ENCODE measurements at places on chromosomes 6 and 20.

DNA sequence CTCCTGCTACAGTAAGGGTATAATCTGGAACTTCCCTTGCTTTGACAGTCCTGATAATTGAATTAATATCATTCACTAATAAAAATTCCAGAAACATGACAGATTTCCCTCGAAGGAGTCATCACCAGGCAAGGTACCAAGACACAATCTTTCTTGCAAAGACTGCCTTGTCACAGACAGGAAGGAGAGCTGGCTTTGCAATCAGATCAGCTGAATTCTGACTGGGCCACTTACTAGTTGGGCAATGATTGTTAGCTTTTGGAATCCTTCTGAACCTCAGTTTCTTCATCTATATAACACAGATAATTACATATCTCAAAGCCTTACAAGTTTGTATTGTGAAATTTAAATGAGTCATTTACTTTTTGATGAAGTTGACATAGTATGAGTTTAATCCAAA, 344.2 kb downstream of the RFPL4B start:
- no peaks in the 10 kb centered on the region for H3K36me3 ChIP-seq
- no peak for DNase-seq
- no peak overlapping the region for H3K4me3 ChIP-seq

GRCh38 chr6:14455876-14456648, 338.5 kb downstream of the CD83 start:
- H3K27ac ChIP-seq = no peak overlapping the region
- peaks cover 2% of the 10 kb centered on the region for H3K27me3 ChIP-seq
- no peak for DNase-seq
- H3K36me3 ChIP-seq = no peaks in the 10 kb centered on the region
- H3K4me1 ChIP-seq = peaks cover 7% of the 10 kb centered on the region

- H3K36me3 ChIP-seq = no peaks in the 10 kb centered on the region
- no peak for DNase-seq
- H3K27ac ChIP-seq = peak overlapping the region; percentile 25
- H3K4me1 ChIP-seq = peaks cover 24% of the 10 kb centered on the region
- H3K4me3 ChIP-seq = no peak overlapping the region
- H3K27me3 ChIP-seq = no peaks in the 10 kb centered on the region
Measured at GRCh38 chr20:53664121-53664520, 70.5 kb upstream of the ZNF217 start.

DNA sequence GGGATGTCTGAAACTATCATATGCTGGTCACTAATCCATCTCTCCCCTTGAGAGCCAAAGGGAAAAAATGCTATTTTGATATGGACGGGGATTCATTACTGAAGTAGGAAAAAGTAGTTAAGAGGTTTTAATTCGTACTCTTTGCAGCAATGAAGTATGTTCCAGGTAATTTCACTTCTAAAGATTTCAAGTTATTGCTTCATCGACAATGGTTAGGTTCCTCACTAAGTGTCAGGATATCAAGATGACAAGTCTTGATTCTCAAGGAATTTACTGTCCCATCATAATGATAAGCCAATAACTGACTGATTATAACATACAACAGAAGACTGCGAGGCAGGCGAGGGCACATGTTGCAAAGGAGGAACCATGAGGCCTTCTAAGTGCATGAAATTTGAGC, 57.0 kb downstream of the GMDS start:
- H3K27me3 ChIP-seq = no peaks in the 10 kb centered on the region

GRCh38 chr20:41424011-41424410, 57.4 kb upstream of the EMILIN3 start:
- no peak overlapping the region for H3K27ac ChIP-seq
- H3K27me3 ChIP-seq = no peaks in the 10 kb centered on the region
- H3K4me1 ChIP-seq = no peaks in the 10 kb centered on the region

DNA sequence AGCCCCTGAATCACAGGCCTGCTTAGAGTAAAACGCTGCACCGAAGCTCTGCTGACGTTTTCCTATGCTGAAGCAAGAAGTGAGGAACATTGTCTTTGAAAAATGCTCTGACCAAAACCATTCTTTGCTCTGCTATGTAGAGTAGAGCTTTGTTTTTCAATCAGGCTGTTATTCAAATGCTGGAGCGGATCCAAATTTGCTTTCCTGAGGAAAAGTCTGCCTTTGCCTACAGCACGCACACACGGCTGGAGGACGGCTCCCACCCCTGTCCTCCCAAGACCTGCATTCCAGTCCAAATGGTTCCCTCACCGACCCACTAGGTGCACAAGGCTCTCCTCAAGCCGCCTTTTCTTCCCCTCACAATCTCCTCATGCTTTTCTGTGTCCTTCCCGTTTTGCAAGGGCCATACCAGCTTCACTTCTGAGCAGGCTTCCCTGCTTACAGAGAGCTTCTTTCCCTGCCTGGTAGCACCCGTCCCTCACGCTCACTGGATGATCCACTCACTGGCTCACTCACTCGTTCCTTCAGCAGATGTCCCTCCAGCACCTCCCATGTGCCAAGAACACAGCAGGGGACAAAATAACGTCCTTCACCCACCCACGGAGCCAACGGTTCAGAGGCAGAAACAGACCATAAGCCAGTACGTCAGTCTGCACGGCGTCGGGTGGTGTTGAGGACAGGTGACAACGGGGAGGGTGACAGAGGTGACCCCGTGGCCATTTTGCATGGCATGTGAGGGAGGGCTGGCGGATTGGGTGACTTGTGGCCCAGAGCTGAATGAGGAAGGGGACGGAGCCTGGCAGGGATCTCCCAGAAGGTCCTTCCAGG, 137.9 kb upstream of the NEDD9 start:
- no peak overlapping the region for H3K4me3 ChIP-seq
- peaks cover 23% of the 10 kb centered on the region for H3K4me1 ChIP-seq

DNA sequence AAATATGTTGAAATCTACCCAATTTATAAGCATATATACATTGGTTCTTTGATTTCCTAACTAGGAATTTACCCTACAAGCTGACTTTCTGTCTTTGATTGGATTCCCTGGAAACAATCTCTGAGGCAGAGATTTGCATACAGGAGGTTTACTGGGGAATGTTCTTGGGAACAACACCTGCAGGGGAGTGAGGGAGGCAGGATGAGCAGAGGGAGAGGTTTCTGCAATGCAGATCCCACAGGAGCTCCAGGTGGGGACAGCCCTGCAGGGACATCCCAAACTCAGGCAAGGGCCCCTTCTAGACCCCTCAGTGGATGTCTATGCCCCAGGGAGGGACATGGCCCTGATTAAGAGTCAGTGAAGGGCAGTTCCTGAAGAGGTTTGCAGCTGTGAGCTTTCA, 95.2 kb upstream of the CCDC167 start:
- H3K36me3 ChIP-seq = no peaks in the 10 kb centered on the region
- H3K4me1 ChIP-seq = no peaks in the 10 kb centered on the region
- no peak overlapping the region for H3K4me3 ChIP-seq

GRCh38 chr20:43539975-43540672, 18.7 kb upstream of the SGK2 start:
- DNase-seq = no peak
- no peak overlapping the region for H3K4me3 ChIP-seq
- no peak overlapping the region for H3K27ac ChIP-seq
- no peaks in the 10 kb centered on the region for H3K27me3 ChIP-seq
- no peaks in the 10 kb centered on the region for H3K4me1 ChIP-seq
- peaks cover 2% of the 10 kb centered on the region for H3K36me3 ChIP-seq

- peak overlapping the region; percentile 13 for H3K27ac ChIP-seq
- no peak for DNase-seq
- no peaks in the 10 kb centered on the region for H3K27me3 ChIP-seq
- H3K4me3 ChIP-seq = no peak overlapping the region
Measured at GRCh38 chr6:20438462-20439070, 36.9 kb downstream of the E2F3 start.

DNA sequence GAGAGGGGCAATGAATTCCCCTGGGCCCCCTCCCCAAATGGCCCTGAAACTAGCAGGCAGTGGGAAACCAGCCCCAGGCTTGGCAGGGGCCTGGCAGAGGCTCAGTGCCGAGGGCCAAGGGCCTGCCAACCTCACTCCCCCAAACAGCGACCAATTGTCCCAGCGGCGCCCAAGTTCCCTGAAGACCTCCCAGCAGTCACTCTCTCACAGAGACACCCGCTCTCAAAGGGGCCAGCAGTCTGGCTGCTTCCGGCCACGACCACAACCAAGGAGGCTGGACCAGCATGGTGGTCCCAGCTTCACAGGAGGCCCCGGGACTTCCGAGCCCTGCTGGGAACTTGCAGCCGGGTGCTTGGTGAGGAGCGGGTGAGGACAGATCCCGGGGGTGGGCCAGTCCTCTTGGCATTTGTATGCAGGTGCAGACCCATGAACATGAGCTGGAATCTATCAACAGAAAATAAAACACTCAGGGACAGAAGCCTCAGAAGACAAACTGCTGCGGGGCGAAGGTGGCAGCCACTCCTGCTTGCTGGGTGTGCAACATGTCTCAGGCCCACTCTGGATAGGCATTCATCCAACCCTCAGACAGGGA, 17.5 kb upstream of the SIRPA start:
- DNase-seq = no peak
- no peaks in the 10 kb centered on the region for H3K36me3 ChIP-seq
- no peaks in the 10 kb centered on the region for H3K4me1 ChIP-seq
- H3K27ac ChIP-seq = no peak overlapping the region

DNA sequence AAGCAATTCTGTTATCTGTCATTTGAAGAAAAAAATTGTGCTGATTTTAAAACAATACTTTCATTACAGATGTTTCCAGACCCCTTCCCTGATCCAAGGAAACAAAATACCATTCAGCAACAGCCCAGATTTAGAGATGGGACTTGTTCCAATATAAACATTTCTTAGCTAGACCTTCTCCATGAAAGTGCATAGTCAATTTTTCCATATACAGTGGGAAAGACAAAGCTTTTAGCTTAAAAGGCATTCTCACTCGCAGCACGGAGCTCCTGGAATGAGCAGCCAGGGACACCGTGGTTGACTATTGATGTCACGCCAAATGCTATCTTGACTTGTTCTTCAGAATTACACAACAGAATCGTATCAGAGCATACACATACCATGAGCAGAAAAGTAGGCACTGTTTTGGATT, 21.5 kb downstream of the LAMA4 start:
- H3K4me3 ChIP-seq = peak overlapping the region; percentile 41
- peaks cover 31% of the 10 kb centered on the region for H3K4me1 ChIP-seq
- no peak for DNase-seq
- no peaks in the 10 kb centered on the region for H3K27me3 ChIP-seq
- H3K27ac ChIP-seq = peak overlapping the region; percentile 90
- no peaks in the 10 kb centered on the region for H3K36me3 ChIP-seq

DNA sequence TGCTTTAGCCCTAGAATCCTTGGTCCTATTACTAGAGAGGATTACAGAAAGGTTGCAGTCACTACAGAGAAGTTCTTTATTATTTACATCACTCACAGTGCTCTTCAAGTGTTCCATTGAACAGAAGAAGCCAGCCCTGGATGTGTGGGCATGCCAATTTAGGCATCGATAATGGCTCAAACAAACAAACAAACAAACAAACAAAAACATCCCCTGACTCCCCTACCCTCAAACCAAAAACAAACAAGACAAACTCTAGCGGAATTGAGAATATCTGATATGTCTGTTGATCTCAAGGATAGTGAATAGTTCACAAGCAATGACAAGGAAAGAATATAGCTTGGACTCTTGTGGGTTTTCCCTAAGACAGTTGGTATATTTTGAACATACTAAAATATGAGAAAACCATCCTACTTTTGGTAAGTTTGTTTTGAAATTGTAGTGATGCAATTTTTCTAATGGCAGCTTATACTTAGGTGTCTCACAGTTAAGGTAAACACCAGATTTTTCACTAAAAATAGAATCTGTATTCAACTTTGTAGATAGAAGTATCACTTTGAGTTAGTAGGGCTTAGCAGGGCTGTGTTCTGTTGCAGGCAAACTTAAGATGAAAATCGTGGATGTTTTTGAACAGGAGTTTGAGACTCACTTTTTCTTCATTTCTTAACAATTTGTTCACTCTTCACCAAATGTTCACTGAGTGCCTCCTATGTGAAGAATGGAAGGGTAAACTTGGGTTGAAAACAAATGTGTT, 92.8 kb upstream of the FAM184A start:
- H3K27me3 ChIP-seq = no peaks in the 10 kb centered on the region
- H3K36me3 ChIP-seq = no peaks in the 10 kb centered on the region
- H3K4me3 ChIP-seq = peak overlapping the region; percentile 15
- DNase-seq = no peak
- peaks cover 56% of the 10 kb centered on the region for H3K4me1 ChIP-seq
- H3K27ac ChIP-seq = peak overlapping the region; percentile 76

DNA sequence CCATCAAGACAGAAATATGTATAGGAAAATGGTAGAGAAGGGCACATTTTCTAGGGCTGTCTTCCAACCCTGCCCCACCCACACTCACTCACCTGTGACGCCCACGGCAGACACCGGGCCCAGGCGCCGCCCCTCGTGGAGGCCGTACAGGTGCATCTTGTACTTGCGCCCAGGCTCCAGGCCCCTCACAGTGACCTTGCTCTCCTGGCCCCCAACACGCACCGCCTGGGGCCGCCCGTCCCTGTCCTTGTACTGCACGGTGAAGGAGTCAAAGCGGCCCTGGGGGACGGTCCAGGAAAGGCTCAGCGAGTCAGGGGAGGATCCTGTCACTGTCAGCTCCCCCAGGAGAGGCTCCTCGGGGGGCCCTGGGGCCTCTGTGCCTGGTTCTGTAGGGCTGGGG, 19.8 kb downstream of the CYP21A2 start:
- no peak overlapping the region for H3K4me3 ChIP-seq
- H3K36me3 ChIP-seq = no peaks in the 10 kb centered on the region
- H3K27ac ChIP-seq = no peak overlapping the region
- DNase-seq = no peak
- no peaks in the 10 kb centered on the region for H3K27me3 ChIP-seq
- H3K4me1 ChIP-seq = no peaks in the 10 kb centered on the region

- H3K27ac ChIP-seq = no peak overlapping the region
- H3K36me3 ChIP-seq = no peaks in the 10 kb centered on the region
- DNase-seq = no peak
- no peaks in the 10 kb centered on the region for H3K27me3 ChIP-seq
Measured at GRCh38 chr6:39213195-39213920, 15.9 kb downstream of the KCNK5 start.

DNA sequence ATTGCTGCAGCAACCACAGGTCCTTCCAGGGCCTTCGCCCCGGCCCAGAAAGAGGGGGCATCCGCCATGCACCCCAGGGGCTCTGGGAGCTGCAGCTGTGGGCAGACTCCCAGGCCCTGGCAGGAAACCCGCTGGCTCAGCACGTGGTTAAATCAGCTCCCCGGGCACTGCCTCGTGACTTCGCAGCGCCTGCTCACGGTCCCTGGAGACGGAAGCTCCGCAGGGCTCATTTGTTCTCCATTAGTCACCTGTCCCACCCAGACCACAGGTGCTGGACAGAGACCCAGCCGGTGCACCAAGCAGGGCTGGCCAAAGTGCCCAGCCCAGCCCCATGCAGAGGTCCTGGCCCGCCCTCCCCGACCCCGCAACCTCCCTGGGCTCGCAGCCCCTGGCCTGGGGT, 14.7 kb downstream of the KCNQ2 start:
- no peak for DNase-seq
- no peak overlapping the region for H3K4me3 ChIP-seq
- peaks cover 14% of the 10 kb centered on the region for H3K4me1 ChIP-seq
- peaks cover 49% of the 10 kb centered on the region for H3K27me3 ChIP-seq
- H3K36me3 ChIP-seq = no peaks in the 10 kb centered on the region
- no peak overlapping the region for H3K27ac ChIP-seq
